ENCODE measurements at places on chromosomes 6 and 20.

- DNase-seq: no peak
These were observed 21.1 kb downstream of the ELOVL2 start for GRCh38 chr6:11023032-11023431.

- DNase-seq: no peak
These were observed 335.3 kb downstream of the SOX4 start for GRCh38 chr6:21928827-21929226.

- DNase-seq: no peak
These were observed 14.0 kb downstream of the SPATS1 start for GRCh38 chr6:44356487-44356886.

DNA sequence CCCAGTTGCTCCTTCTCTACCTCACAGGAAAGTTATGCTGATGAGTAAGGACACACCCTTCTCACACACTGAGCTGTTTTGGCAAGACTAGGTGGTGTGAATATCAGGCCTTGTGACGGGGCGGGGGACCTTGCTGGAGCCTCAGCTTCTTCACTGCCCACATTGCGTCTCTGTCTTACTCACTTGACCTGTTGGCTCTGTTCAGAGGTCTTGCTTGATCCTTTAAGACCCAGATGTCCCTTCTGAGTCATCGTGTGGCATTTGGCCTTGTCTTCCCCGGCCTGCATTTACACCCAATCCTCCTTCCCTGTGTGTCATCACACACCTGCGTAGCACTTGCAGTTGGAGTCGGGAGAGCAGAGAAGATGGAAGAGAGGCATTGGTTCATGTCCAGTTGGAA lies 8.3 kb upstream of the PRND start:
- no peak for DNase-seq

GRCh38 chr20:41336711-41337492 lies 3.7 kb upstream of the LPIN3 start:
- DNase-seq: no peak

- DNase-seq: no peak
These were observed 305.6 kb upstream of the EXOC2 start for GRCh38 chr6:998551-998950.

GRCh38 chr6:119858901-119859300 lies 509.3 kb upstream of the MAN1A1 start:
- no peak for DNase-seq

- DNase-seq: peak; percentile 52
These were observed 129.9 kb downstream of the LPA start for GRCh38 chr6:160534050-160534696.
